Type B pancreatic cell (in vitro differentiated cells): ENCODE measurements at places on chromosomes 1 and 21.

- DNase-seq: no peak
These were observed 18.6 kb upstream of the CEP350 start for GRCh38 chr1:179935909-179936496.

DNA sequence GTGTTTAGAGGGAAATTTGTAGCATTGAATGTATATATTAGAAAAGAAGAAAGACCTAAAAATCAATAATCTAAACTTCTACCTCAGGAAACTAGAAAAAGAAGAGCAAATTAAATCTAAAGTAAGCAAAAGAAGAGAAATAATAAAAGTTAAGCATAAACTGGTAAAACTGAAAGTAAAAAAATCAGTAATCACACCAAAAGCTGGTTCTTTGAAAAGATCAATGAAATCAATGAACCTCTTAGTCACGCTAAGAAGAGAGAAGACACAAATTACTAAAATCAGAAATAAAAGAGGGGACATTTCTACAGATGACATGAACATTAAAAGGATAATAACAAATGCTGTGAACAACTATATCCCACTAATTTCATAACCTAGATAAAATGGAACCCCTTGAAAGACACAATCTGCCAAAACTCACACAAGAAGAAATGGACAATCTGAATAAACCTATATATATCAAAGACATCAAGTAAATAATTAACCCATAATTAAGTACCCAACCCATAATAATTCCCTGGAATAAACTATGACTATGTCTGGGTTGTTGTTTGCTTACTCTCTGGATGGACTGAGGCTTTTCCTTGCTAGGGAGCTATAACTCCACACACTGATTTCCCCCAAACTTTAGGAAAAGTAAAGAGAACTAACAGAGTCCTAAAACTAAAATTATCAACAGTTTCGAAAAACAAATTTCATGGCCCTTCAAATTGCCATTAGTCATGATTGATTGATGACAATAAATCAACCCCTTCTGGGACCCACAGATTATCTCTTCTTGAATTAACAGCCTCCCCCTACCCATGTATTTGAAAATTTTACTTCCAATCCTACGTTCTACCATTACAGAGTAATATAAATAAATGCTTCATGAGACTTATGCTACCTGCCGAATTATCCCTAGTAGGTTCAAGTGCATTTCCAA lies 2.8 kb upstream of the CDC73 start:
- DNase-seq: no peak

DNA sequence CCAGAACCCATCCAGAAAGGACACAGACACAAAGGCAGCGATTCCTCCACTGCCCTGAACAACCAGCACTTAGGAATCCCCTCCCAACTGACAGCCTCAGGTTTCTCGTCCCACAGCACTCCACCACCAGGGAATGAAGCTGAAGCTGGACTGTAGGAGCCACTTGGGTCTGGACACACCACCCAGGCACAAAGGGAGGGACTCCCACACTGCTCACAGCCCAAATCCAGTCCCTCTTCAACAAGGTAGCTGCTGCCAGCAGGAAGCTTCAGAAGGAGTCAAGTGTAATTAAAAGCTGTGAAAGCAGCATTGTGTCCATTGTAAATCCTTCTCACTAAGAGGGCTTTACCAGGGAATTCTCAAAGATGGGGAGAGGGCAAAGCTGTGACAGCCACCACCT lies 29.0 kb downstream of the LMX1A start:
- no peak for DNase-seq

DNA sequence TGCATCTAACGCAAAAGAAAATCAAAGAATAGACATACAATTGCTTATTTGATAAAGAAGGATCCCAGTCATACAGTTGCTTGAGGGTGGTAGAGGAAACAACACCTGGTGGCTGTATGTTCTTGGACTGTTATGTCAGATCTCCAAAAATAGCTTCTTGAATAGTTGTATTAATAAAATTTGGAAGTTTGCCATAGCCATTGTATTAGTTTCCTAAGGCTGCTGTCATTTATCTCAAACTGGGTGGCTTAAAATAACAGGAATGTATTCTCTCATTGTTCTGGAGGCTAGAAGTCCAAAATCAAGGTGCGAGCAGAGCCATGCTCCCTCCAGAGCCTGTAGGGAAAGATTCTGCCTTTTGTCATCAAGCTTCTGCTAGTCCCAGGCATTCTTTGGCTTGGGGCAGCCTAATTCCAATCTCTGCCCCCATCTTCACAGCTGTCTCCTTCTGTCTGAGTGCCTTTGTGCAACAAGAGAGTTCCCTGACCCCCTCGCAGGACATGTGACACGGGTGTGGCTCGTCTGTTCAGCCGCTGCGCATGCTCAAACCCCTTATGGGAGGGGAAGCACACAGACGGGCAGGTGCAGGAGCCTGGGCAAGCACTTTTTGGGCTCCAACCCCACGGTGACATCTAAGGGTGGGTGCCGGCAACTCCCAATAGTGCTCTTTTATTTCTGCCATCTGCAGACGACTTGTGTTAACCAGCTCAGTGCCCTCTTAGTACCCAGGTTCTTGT lies 21.7 kb upstream of the GRIK1 start:
- no peak for DNase-seq

DNA sequence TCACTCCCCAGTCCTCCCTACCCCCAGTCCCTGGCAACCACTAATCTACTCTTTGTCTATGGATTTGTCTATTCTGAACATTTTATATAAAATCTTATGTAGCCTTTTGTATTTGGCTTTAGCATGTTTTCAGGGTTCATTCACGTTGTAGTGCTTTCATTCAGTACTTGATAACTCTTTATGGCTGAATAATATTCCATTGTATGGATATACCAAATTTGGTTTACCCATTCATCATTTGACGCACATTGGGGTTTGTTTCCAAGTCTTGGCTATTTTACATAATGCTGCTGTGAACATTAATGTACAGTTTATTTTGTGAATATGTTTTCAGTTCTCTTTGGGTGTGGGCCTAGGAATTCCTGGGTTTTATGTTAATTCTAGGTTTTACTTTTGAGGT lies 2.6 kb downstream of the KDM1A start:
- DNase-seq: no peak

- DNase-seq: no peak
These were observed 1.6 kb downstream of the VTCN1 start for GRCh38 chr1:117209094-117209493.

DNA sequence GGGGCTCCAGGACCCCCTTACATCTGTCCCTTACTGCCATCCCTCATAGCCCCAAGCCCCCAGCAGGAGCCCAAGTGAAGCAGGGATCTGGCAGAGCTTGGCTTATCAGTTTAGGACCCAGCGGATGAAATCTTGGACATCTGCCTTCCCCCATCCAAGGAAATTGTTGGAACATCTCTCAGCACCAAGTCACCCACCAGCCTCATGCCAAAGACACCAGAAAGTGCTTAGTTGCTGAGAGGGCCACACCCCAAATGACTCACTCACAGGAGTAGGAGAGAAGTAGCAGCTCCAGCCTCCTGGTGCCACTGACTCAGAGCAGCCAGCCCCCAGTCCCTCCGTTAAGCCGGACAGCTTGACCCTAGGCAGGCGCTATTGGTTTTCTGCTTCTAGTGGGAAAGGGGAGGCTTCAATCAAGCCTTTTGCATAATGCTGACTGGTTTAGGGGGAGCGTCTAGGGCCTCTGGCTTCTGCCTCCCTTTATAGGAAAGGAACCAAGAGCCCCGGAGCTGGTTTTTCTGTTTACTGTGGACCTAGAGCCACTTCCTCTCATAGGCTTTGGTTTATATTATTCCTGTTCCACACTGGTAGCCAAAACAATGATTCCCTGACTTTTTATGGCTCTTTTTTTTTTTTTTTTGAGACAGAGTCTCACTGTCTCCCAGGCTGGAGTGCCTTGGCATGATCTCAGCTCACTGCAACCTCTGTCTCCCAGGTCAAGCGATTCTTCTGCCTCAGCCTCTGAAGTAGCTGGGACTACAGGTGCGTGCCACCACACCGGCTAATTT lies 114.2 kb upstream of the IPO9 start:
- DNase-seq: no peak

DNA sequence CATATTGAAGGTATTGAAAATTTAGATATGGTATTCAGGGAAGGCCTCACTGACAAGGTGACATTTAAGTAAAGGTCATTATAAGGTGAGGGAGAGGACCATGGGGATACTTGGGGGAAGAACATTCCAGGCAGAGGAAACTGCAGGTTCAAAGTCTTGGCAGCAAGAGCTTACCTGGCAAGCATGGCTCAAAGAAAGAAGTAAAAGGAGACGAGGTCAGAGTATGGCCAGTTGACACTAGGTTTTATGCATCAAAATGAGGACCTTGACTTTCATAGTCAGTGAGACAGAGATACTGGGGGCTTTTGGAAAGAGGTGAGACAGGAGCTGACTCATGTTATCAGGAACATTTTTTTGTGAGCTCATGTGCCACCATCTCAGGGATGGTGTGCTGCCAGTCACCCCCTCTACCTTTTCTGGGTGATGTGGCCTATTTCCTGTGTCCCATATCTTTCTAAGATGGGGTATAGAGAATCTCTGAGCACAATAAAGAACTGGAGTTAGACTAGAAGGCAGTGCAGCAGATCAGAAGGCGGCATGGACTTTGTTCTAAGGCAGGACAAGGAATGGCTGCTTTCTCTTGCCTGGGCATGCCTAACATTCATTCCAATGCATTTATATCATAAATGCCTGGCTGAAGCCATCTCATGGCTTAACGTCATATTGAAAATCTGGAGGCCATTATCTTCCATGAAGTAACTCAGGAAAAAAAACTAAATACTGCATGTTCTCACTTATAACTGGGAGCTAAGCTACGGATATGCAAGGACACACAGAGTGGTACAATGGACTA lies 406.7 kb downstream of the NTNG1 start:
- DNase-seq: no peak
